ENCODE measurements at places on chromosomes 4 and X.

GRCh38 chr4:177385576-177386277 is 56.5 kb downstream of the AGA start:
- DNase-seq, result no peak

GRCh38 chrX:139831017-139831416 is 101.8 kb downstream of the ATP11C start:
- no peak for DNase-seq

- no peak for DNase-seq
Observed at GRCh38 chrX:97175147-97175546, 291.4 kb downstream of the RPA4 start.

DNA sequence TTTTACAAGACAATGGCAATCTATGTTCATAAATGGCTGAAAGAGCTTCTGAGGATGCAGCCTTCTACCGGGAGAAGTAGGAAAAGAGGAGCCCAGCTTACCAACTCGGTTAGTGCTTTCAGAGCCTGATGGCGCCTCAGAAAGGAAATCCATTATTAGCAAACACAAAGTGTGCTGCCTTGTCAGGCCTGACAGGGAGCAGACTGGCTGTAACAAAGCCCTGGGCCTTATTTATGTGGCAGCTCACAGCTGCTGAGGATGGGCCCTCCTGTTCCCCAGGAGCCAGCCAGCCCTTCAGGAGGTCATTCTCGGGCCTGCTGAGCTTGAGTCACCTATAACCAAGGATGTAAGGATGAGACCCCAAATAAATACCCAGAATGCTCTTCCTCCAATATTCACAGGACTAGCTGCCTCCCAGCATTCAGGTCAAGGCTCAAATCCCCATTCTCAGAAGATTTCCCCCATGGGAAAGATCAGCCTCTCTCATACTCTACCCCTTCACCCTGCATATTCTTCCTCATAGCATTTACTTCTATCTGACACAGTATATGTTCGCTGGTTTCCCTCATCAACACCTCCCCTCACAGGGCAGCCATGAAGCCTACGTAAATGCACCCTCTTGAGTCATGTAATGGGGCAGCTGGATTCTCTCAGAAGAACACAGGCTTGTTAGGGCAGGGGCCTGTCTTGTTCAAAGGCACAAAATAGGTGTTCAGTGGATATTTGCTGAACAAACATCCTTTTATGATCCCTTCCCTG is 227.0 kb upstream of the RASGEF1B start:
- no peak for DNase-seq

DNA sequence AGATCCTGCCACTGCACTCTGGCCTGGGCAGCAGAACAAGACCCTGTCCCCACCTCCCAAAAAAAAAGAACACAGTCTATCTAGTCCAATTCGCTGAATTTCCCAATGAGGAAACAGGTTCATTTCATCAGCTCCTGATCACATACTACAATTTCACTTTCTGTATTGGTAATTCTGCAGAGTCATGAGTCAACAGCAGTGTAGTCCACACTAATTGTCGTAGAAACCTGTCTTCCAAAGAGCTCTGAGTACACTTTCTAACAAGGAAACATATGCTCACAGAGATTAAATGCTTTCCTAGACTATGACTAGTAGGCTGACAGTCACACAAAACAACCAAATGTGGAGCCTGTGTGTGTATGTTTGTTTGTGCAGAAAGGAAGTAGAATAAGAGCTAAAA is 91.9 kb downstream of the GPC4 start:
- no peak for DNase-seq

GRCh38 chrX:104288269-104288668 is 33.5 kb upstream of the ESX1 start:
- DNase-seq, result no peak

DNA sequence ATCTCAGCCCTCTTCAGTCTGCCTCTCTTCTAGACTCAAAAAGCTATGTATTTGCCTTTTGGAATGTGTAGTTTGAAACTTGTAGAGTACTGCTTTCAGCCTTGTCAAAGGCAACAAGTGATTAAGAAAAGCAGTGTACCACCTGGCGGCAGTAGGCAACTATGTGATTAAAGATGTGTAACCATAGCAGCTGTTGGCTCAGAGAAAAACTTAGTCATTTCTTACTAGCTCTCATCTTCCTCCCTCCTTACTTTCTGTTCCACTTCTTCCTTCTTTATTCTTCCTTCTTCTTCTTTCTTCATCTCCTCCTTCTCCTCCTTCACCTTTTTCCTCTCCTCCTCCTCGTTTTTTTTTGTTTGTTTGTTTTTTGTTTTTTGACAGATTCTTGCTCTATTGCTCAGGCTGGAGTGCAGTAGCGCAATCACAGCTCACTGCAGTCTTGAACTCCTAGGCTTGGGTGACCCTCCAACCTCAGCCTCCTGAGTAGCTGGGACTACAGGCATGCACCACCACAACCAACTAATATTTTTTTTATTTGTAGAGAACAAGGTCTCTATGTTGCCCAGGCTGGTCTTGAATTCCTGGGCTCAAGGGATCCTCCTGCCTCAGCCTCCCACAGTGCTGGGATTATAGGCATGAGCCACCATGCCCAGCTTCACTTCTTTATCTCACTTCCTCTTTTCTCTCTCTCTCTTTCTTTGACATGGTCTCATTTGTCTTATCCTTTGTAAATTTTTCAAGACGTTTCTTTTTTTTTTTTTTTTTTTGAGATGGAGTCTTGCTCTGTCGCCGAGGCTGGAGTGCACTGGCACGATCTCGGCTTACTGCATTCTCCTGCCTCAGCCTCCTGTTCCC is 32.6 kb downstream of the ABHD18 start:
- DNase-seq, result no peak

DNA sequence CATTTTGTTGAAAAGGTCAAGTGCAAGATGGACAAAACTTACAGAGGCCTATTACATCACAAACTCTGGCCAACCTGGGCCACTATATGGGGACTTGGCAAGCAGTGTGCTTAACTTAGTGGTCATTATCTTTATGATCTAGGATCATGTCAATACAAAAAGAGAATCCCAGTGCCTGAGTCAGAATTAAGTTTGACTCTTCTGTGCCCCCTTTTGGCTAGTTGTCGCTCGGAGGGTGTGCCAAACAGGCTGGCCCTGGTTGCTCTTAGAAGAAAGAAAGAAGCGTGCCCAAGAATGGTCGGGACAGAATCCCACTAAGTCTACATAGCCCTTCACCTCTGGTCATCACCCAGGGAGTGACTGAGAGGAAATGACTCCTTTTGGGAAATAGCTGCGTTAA is 100.1 kb downstream of the EIF4E start:
- no peak for DNase-seq

DNA sequence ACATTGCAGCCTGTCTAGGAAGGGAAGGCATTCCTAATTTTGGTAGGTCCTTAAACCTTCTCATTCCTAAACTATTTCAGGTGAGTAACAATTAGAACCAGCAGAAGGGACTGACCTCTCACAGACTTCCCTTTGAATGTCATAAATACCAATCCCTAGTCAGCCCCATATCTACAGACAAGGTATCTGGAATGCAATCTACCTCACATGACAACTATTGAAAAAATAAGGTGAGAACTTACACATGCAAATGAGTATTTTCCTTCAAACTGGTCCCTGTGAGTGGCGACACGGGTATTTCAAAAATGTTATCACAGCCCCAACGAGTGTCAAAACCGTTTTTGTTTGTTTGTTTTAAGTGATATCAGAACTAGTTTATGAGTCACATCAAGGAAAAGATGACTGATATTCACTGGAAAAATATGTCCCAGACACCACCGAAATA is 102.4 kb upstream of the VCX2 start:
- no peak for DNase-seq

GRCh38 chr4:38574559-38575333 is 89.3 kb upstream of the KLF3 start:
- no peak for DNase-seq

- DNase-seq, result no peak
Observed at GRCh38 chr4:114980932-114981708, 132.3 kb downstream of the NDST4 start.

DNA sequence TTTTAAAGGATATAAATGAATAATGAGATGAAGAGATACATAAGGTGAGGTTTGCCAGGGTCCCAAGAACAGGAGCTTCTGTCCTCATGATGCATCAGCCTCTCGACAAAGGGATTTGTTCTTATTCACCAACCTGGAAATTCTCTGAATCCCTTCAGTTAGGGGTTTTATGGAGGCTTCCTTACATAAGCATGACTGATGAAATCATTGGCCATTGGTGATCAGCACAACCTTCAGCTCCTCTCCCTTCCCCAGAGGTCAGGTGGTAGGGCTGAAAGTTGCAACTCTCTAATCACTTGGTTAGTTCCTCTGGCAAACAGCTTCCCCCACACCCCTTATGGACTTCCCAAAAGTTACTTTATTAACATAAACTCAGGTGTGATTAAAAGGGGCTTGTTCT is 222.0 kb downstream of the SPRY1 start:
- DNase-seq, result no peak

DNA sequence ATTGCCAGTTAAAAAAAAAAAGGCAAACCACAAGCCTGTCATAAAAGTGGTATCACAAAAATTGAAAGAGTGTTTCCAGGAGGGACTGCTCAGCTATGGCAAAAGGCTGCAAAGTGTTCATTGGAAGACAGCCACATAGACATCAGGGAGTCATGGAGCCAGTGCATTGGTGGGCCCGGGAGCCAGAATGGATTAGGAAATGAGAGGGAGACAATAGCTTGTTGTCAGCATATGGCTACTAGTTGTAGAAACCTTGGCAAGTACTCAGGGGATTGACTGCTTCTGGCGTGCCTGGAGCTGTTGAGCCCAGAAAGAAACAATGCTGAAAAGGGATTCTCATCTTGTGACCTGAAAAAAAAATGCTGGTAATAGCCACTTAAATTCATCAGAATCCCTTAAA is 5.0 kb downstream of the GAR1 start:
- DNase-seq, result no peak

GRCh38 chrX:1587161-1587560 is 4.2 kb upstream of the AKAP17A start:
- DNase-seq, result no peak

- no peak for DNase-seq
Observed at GRCh38 chr4:154120690-154121345, 331.9 kb upstream of the SFRP2 start.

- DNase-seq, result no peak
Observed at GRCh38 chr4:33218238-33218637, 2498.1 kb downstream of the PCDH7 start.

DNA sequence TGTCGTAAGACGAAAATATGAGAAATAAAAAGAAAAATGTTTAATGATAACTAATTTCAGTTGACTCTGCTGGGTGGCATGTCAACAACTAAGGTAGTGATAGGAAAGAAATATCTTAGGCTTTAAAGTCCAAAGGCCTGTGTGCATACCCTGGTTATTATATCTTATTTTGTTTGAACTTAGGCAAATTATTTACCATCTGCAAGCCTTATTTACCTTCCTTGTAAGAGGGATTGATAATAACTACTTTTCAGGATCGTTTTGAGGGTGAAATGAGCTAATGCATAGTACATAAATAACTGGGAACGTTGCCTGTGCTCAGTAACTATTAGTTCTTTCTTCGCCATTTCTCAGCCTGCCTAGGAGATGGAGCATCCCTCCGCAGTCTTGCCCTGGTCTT is 41.6 kb upstream of the TAB3 start:
- no peak for DNase-seq

DNA sequence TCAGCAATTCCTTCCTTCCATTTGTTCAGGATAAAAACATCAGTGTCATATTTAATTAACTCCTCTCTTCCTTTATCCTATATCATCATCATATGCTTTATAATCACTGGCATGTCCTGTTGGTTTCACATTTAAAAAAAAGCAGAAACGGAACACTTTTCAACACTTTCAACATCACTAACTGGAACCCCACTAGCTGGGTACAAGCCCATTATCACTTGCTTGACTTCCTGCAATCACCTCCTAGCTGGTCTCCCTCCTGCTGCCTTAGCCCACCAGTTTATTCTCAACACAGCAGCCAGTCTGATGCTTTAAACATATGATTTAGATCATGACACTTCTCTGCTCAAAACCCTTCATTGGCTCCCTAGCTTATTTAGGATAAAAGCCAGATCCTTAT is 116.4 kb upstream of the LSM6 start:
- DNase-seq, result no peak

DNA sequence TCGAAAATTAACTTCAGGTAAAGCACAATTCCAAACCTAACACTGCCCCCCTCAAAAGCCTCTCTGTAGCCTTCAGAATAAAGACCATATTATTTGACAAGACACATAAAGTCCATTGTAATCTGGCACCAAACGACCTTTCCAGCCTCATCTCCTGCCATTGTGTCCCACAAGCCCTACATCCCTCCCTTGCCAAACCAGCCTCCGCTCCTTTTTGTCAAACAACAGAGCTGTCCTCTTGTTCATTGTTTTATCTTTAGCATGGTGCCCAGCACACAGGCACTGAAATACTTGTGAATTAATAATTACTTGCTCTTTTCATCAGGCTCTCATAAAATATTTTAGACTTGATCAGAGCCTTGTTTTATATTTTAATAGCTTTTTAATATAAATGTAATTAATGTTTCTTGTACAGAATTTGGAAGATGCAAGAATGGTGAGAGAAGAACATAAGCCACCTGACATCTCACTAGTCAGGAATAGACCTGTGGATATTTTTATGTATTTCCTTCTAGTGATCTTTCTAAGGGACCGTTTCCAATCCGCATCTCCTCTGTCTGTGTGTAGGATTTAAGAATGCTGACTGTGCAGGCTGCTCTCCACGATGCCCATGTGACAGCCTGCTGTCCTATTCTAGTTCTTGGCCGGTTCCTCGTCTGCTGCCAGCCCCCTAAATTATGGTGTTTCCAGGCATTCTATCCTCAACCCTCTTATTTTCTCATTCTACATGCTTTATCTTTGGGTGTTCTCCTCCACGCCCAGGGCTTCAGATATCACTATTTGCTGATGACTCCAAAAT is 3.0 kb upstream of the IRF2 start:
- no peak for DNase-seq

GRCh38 chr4:123114084-123114914 is 191.9 kb upstream of the NUDT6 start:
- no peak for DNase-seq

- DNase-seq, result no peak
Observed at GRCh38 chr4:16794816-16795445, 103.5 kb downstream of the LDB2 start.

DNA sequence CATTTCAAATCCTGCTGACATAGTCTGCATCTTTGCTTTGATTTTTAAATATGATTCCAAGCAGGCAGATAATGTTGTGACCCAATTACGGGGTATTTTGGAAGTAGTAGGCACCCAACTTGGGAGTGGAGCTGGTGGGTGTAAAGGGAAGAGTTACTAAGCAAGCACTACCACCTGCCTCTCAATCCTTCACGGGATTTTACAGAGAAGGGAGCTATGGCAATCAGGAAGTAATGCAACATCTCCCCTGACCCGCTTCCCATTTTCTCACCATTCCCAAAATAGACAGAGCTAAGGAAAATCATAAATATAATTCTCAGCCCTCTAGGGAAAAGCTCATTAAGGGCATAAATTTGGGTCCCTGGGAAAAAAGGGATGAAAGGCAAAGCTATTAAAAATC is 9.2 kb downstream of the APBB2 start:
- DNase-seq, result no peak

- DNase-seq, result no peak
Observed at GRCh38 chr4:180101348-180102083, 2141.7 kb upstream of the TENM3 start.

GRCh38 chrX:6440648-6441047 is 94.3 kb downstream of the VCX3A start:
- DNase-seq, result no peak

All from breast epithelium (tissue), 4 donors.